ENCODE measurements at places on chromosomes 5 and 9. TPM values are rescaled to one million over a fixed set of nuclear protein-coding genes. Genes with fewer than 3 reads are reported as not detected.

The SPINK6 gene
- total RNA-seq: not detected

The NPR2 gene
- 28.7 TPM for total RNA-seq

The SMC2 gene
- total RNA-seq: 31.4 TPM

The GARIN3 gene
- total RNA-seq: not detected

The PFN3 gene
- not detected for total RNA-seq
